NCI-H146 (cell line): ENCODE measurements at places on chromosomes 12 and 14.

GRCh38 chr14:103074729-103075367, 9.2 kb upstream of the LBHD2 start:
- peak; percentile 69 for DNase-seq

DNA sequence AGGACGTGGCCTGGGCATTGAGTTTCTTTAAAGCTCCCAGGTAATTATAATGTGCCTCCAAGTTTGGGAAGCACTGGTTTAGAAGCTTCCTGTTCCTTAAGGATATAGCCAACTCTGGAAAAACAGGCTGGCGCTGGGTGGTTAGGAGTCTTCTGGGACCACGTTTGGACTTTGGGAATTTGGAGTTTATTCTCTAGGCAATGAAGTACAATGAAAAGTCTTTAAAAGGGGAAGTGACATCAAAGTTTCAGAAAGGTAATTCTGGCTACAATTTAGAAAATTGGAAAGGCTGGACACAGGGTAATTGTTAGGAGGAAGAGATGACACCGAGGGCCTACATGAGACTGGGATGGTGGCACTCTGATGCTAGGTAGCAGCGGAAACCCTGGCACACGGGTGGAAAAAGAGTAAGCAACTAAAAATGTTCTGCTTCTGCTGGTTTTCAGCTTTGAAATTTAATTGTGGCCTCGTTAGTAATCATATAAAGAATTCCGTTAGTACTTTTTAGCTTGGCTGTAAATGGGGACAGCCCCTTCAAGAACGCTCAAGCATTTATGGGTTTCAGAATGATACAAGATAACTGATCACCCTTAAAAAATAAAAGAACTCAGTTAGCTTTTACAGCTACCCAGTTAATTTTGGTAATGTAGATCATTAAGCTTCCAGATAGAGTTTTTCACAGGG, 12.7 kb upstream of the DCP1B start:
- DNase-seq: no peak

DNA sequence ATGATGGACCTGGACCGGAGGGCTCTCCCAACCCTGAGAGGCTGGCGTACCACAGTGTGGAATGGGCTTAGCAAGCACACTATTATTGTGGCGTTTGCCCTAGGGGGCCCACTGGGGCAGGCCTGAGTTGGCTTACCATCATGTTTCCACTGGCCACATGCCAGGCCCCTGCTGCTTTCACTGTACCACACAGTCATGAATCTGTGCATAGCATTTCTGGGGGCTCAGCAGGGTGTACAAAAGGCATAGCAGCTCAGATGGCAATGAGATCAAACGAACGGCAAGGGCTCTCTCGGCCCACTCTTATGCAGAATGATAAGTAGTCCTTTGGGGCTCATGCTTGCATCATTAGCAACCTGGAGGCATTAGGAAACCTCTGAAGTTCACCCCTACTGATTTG, 137.0 kb upstream of the HIF1A start:
- peak; percentile 79 for DNase-seq

DNA sequence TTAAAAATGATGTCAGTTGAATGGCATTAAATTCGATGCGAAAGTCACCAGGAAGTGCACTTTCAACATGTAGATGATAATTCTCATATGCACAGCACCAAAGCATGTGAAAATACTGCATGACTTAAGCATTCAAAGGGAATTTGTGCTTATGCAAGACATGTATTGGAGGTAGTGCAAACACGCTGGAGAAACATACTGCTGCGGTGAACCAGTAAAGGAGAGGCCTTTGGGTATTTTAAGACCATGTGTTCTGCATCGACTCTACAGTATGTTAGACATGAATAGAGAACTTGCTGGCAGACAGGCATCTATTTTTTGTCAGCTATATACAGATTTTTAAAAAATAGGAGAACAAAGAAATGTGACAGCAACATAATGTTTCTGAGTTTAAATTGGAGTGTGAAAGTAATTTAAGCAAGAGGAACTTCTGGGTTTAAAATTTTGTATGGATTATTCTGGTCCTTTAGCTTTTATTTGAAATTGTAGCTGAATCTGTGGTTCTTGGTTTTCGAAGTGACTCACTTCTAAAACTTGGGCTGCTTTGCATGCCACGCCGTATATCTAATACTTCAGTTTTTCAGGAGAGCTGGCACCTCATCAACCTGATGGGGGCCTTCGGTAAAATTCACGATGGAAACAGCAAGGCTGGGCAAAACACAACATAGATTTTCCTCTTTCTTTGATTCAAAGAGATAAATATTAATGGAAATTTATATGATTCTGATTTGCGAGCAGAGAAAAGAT, 408.7 kb downstream of the APAF1 start:
- no peak for DNase-seq
